ENCODE measurements at places on chromosomes 6 and 20.
A peak's percentile ranks its signal among the peaks of the same experiment; 100 is the strongest.

DNA sequence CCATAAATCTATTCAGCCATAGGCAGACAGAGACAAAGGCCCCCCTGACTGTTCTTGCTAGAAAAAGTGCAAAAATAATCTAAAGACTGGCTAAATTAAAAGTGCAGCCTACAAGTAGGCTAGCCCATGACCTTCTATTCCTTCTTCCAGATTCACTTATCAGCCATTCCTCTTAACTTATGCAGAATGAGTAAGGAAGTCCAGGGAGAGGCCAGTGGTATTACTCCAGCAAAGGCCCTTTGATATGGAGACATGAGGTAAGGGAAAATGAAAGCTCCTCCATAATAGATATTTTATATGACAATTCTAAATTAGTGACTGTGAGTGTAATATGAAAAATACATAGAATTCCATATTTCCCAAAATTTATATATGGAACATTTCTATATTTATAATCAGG, 199.4 kb downstream of the TBC1D32 start:
- no peak for DNase-seq

DNA sequence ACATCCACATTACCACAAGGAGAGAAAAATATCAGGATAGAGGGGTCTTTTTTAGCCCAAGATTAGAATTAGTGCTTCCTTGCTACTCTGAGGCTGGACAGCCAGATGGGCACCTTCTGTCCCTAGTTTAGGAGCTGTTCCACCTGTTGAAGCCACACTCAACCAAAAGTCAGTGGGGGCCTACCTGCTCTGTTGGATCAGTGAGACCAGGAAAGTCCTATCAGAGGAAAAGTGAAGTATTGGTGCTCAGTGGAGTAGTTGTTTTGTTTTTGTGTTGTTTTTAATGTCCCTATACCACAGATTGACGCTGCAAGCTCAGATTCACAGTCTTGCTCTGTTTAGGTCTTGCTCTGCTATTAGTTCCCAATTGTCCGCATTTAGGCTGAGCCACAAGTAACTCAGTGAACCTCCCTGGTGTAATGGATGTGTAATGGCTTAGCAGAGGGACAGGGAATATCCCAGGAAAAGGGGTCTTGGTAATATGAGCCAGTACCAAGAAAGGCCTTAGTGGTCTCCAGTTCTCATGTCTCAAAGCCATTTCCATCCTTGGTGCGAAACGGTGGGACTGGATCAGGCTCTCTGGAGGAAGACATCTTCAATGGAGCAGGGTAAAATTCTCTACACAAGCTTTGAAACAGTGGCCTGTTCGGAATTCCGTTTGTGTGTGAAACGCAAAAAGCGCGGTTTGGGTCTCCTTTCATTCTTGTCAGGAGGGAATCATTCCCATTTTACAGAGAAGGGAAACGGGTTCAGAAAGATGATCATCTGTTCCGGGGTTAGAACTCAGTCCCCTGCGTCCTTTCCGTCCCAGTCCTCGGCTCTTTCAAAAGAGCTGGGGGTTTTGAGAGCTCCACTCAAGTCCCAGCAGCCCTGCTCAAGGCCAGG, 631 bp upstream of the PABPC1L start:
- DNase-seq, result no peak

- no peak for DNase-seq
Observed at GRCh38 chr6:50410579-50410978, 302.7 kb upstream of the TFAP2D start.

DNA sequence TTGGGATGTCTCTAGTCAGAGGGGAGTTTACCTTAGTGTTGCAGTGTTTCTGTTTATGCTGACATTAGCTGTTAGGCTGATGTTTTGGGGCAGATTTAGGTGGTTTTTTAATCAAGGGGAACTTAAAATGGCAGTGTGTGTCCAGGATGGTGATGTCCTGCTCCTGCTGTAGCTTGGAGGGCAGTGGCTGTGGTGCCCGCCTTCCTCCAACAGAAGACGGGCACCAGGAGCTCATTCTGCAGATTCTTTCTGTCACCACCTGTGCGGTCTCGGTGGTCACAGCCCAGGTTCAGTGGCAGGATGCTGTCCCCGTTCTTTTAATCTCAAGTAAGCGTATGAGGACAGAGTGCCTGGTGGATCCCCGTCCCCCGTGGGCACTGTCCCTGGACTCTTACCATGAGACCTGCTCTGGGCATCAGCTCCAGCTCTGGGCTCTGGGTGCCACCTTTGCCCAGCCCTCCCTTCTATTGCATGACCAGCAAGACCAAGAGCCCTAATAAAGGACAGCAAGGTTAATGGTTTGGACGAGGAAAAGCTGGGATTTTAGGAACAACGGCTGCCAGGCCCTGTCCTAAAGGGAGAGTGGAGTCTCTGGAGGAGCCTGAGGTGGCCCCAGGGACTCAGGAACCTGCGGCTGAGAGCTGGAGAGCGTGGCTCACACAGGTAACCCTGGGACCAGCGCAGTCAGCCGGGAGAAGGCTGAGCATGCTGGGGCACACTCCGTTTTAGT, 217.3 kb downstream of the ERMARD start:
- no peak for DNase-seq

GRCh38 chr6:79570129-79571029, 33.1 kb upstream of the LCA5 start:
- DNase-seq, result peak; percentile 74

DNA sequence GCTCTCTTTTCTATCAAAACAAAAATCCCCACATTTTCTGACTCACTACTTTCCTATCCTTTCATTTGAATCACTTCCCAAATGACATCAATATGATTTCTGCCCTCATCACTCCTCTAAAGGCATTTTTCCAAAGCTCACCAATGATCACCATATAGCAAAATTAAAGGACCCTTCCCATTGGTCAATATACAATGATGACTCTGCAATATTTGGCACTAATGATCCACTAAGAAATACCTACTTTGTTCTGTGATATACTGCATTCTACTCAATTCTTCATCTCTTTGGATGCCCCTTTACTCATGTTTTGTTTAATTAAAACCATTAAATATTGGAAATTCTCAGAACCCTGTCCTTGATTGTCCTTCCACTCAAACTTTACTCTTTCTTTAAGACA, 200.3 kb upstream of the PTCHD4 start:
- no peak for DNase-seq

GRCh38 chr20:60271597-60271996, 313.4 kb downstream of the CDH26 start:
- peak; percentile 13 for DNase-seq
